NCI-H1092 (cell line): ENCODE measurements at places on chromosomes 4 and X.
A peak's percentile ranks its signal among the peaks of the same experiment; 100 is the strongest.

GRCh38 chr4:146638333-146638785, 334 bp upstream of the POU4F2 start:
- no peak for DNase-seq

- no peak for DNase-seq
Measured at GRCh38 chr4:25493466-25493865, 116.4 kb downstream of the ANAPC4 start.

GRCh38 chrX:136961594-136962135, 72.1 kb downstream of the GPR101 start:
- no peak for DNase-seq

DNA sequence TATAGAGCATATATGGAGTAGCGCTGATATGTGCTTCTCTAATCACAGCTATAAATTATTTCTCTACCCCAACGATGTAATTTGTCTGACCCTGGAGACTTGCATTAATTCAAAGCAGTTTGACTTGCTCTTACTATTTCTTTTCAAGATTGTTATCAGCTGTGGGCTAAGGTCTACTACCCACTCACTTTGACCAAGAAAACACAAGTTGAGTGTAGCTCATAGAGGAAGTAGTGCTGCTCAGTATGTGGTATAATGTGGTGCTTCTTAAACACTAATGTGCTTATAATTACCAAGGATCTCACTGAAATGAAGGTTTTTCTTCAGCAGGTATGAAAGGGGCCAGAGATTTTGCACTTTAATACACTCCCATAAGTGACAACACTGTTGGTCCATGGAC, 70.1 kb downstream of the INPP4B start:
- DNase-seq, result no peak

DNA sequence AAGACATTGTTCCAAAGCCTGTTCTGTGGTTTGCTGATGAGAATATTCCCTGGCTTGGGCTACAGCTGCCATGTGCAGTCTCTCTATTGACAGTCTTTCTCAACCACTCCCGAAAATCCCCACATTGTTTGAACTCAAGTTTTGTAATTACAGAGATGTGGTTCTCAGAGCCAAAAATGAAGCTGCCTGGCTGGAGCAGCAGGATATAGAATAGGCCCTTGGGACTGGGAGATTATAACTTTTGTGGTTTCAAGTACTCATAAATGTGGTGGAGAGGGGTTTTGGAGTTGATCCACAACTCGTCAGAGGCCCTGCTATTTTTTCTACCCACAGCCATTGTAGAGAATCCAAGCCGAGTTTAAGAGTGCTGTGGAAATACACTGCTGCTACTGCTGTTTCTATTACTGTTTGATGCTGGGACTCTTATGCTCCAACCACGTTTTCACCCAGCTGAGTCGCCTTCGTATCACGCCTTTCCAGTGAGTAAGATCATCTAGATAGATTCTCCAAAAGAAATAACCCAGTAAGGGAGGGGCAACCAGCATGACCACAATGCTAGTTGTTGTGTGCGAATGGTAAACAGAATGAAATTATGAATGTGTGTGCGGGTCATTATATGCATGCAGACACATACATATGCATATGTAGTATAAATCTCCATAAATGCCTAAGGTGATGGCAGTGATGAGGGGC, 57.1 kb upstream of the ATXN3L start:
- peak; percentile 93 for DNase-seq

DNA sequence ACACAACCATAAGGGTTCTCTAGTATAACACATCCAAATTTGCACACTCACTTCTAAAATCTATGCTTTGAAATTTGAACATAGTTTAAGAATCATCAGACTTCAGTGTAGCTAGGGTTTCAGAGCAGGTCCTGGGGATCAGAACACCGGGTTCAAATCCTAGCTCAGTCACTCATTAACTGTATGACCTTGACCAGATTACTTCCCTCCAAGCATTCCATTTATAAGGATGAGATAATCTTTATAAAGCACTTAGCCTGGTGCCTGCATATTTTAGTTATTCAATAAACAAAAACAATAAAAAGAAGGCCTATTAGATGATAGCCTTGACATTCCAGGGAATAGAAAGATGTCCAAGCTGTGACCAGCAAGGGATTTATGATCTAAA, 4.8 kb upstream of the STBD1 start:
- no peak for DNase-seq

DNA sequence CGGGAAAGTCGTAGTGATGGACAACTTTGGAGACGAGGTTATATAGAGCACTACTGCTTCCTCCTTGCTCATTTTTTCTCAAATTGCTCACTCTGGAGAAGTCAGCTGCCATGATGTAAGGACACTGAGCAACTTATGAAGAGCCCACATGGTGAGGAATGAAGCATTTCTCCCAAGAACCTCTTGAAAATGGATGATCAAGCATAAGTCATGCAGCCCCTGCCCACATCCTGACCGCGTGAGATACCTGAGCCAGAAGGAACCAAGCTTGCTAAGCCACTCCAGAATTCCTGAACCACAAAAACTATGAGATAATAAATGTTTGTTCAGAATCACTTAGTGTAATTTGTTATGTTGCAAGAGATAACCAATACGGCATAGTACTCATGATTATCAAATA, 42.8 kb downstream of the PDE5A start:
- DNase-seq, result no peak

GRCh38 chr4:2721586-2721985, 34.5 kb downstream of the TNIP2 start:
- no peak for DNase-seq
